Cardiac fibroblast (primary cell): ENCODE measurements at places on chromosomes 1 and 21.

GRCh38 chr1:6271554-6271953 lies 10.7 kb upstream of the GPR153 start:
- DNase-seq, result no peak

DNA sequence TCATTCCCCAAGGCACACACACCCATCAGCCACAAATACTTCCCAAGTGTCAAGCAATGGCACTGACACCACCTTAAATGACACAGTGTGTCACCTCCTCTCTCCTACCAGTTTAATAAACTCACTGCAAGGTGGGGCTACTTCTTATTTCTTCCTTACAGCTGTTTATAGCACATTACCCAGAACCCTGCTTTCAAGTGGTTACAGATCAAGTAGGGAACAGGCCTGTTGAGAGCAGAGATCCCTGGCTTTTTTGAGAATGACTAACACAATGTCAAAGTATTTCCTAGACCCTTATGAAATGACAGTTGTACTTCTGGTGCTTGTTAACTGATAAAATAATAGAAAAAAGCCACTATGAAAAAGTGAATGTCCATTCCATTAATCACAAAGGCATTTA lies 19.8 kb downstream of the ZBTB17 start:
- peak; percentile 63 for DNase-seq

- peak; percentile 18 for DNase-seq
Measured at GRCh38 chr1:203129501-203130231, 2.1 kb downstream of the ADORA1 start.

GRCh38 chr21:28152732-28153131 lies 839.9 kb downstream of the LTN1 start:
- DNase-seq, result no peak

DNA sequence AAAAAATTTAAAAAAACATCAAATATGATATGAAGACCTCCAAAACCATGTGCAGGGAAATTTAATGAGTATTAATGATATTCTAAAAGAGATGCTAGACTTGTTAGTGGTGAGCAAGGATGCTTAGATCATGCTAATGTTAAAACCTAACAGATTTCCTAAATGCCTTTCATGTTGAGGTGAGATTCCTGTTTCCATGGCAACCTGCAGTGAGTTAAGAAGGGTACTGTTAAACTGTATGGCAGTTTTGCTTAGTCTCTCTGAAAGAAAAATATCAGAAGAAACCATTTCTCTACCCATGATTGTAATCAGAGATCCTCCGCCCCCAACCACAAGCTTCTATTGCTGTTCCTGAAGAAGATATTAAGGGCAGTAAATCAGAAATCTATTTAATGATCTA lies 321.6 kb upstream of the LRRC7 start:
- no peak for DNase-seq

GRCh38 chr1:2990376-2991115 lies 30.7 kb upstream of the ACTRT2 start:
- DNase-seq, result no peak
